ENCODE measurements at places on chromosomes 1 and 21. TPM values are rescaled to one million over a fixed set of nuclear protein-coding genes. Genes with fewer than 3 reads are reported as not detected.

The NCAM2 gene
- total RNA-seq, result not detected

The S100A8 gene
- not detected for total RNA-seq

The BATF3 gene
- 32.0 TPM for total RNA-seq

The KRTAP27-1 gene
- not detected for total RNA-seq

The DMBX1 gene
- total RNA-seq, result 0.76 TPM

The MMP23B gene
- total RNA-seq, result 1.1 TPM

The S100A1 gene
- total RNA-seq, result 0.86 TPM

The NPPB gene
- total RNA-seq, result not detected

The SRSF11 gene
- total RNA-seq, result 76.1 TPM

The UTP25 gene
- total RNA-seq, result 11.4 TPM

The CACHD1 gene
- 1.7 TPM for total RNA-seq

The TAS1R1 gene
- total RNA-seq, result not detected

The RGS2 gene
- 20.7 TPM for total RNA-seq

The CD1B gene
- not detected for total RNA-seq

The GJC2 gene
- total RNA-seq, result 0.45 TPM

The MMEL1 gene
- not detected for total RNA-seq

The CFHR2 gene
- not detected for total RNA-seq

The KRTAP6-1 gene
- not detected for total RNA-seq

The F3 gene
- 3.3 TPM for total RNA-seq

The OR10Z1 gene
- total RNA-seq, result not detected

The UBR4 gene
- total RNA-seq, result 105 TPM

The PSRC1 gene
- 22.7 TPM for total RNA-seq

The RNF187 gene
- 56.4 TPM for total RNA-seq

The MARK1 gene
- total RNA-seq, result 0.15 TPM

The KANK4 gene
- 0.48 TPM for total RNA-seq

The CFHR3 gene
- 0.23 TPM for total RNA-seq

The PLA2G4A gene
- 12.5 TPM for total RNA-seq

The TSPEAR gene
- not detected for total RNA-seq

The MPZL1 gene
- 116 TPM for total RNA-seq
